Right atrium auricular region (tissue), 2 donors: ENCODE measurements at places on chromosomes 11 and 22.

GRCh38 chr11:75435571-75435925 is 2.5 kb upstream of the KLHL35 start:
- no peak for DNase-seq

- DNase-seq, result peak; percentile 66
These were observed 52.9 kb downstream of the SYT13 start for GRCh38 chr11:45233121-45233803.

- DNase-seq, result no peak
These were observed 206.9 kb downstream of the DBX1 start for GRCh38 chr11:19953336-19953735.

GRCh38 chr11:121907379-121907778 is 208.6 kb downstream of the BLID start:
- DNase-seq, result no peak
